Right renal cortex interstitium (tissue), 3 donors: ENCODE measurements at places on chromosomes 5 and 9. TPM values are rescaled to one million over a fixed set of nuclear protein-coding genes. Genes with fewer than 3 reads are reported as not detected.

DNA sequence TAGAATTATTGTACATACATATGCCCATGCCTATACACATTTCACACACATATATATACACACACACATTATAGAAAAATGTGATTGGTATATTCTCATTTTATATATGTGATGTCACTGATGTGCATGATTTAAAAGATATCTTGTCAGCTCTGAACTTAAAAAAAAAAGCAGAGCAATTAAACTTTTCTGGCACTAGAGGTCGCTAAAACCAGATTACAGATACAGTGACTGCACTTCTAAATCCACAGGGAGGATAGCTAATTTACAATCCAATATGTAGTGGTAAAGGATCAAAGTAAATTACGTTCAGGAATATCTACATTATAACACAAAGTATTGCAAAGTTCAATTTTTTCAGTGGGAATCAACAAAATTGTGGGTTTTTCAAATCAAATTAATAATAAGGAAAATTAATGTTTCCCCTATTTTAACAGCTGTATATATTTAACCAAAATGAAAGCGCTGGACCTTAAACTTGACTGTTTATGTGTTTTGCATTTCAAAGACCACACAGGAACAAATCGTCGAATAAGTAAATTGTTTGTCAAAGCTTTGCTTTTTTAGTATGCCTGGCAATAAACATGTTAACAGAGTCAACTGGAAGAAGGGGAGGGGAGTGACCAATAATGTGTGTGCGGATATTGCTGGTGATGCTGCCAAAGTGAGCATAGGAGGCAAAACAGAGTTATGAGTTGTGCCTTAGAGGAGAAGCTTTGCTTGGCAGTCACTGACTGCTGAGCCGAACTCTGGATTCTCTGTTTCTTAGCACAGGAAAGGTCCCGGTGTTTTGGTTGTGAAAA lies 1201.4 kb upstream of the C9orf72 start:
- DNase-seq, result peak; percentile 29

Gene AJM1
- polyA plus RNA-seq, result 0.54 TPM

- DNase-seq, result no peak
Measured at GRCh38 chr9:109652971-109653370, 127.0 kb upstream of the PALM2AKAP2 start.

DNA sequence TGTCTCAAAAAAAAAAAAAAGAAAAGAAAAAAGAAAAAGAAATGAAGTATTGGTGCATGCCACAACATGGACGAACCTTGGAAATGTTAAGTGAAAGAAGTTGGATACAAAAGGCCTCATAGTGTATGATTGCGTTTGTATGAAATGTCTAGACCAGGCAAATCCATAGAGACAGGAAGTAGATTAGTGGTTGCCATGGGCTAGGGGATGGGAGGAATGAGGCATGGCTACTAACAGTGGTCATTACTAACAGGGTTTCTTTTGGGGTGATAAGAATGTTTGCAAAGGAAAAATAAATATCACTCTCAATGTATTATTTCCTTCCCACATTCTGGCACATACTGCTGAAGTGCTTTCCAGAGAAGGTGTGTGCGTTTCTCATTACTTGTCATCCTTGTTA lies 44.1 kb downstream of the UGCG start:
- no peak for DNase-seq

GRCh38 chr5:52853650-52854049 lies 65.9 kb downstream of the ITGA1 start:
- DNase-seq, result no peak
